Naive thymus-derived CD4-positive, alpha-beta T cell (primary cell): ENCODE measurements at places on chromosomes 7 and 10.

DNA sequence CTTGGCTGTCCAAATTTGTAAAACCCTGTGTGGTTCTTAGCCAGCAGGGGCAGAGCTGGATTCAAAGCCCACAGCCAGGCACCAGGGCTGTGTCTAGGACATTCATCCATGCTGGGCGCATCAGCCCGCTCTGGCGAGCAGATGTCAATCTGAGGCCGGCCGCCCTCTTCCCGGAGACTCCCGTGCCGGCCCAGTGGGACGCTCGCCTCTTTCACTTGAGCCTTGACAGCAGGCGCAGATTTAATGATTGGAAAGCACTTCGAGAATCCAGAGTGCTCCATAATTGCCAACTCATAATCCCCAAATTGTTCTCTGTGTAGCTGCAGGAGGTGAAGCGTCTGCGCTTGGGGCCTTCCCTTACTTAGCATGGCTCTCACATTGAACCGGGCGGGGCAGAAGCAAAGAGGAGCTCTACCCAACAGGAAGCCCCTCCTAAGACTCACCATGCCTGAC is 36.7 kb downstream of the SLIT1 start:
- no peak for DNase-seq
- H3K4me1 ChIP-seq: no peaks in the 10 kb centered on the region
- H3K4me3 ChIP-seq: no peak overlapping the region
- no peaks in the 10 kb centered on the region for H3K27me3 ChIP-seq

DNA sequence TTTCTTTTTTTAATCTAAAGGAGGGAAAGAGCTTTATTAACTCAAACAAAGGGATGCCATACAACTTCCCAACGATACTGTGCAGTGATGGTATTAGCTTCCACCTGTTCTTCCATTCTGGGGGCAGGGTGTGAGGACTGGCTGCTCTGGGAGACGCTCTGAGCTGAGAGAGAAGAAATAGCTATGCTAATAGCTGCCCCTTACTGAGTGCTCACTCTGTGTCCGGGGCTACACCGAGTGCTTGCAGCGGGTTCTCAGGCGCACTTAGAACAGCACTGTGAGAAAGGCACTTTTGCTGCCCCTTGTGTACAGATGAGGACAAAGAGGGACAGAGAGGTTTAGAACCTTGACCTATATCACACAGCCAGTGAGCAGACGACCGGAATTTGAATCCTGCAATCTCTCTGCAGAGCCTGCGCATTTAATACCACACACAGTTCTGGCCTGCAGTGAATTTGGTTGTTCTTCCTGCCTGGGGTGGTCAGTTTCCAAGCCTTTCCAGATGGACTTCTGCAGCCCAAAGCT is 142.2 kb downstream of the PLPP4 start:
- no peak overlapping the region for H3K4me3 ChIP-seq
- H3K27me3 ChIP-seq: no peaks in the 10 kb centered on the region
- H3K4me1 ChIP-seq: no peaks in the 10 kb centered on the region
- no peak for DNase-seq
- no peak overlapping the region for H3K27ac ChIP-seq

DNA sequence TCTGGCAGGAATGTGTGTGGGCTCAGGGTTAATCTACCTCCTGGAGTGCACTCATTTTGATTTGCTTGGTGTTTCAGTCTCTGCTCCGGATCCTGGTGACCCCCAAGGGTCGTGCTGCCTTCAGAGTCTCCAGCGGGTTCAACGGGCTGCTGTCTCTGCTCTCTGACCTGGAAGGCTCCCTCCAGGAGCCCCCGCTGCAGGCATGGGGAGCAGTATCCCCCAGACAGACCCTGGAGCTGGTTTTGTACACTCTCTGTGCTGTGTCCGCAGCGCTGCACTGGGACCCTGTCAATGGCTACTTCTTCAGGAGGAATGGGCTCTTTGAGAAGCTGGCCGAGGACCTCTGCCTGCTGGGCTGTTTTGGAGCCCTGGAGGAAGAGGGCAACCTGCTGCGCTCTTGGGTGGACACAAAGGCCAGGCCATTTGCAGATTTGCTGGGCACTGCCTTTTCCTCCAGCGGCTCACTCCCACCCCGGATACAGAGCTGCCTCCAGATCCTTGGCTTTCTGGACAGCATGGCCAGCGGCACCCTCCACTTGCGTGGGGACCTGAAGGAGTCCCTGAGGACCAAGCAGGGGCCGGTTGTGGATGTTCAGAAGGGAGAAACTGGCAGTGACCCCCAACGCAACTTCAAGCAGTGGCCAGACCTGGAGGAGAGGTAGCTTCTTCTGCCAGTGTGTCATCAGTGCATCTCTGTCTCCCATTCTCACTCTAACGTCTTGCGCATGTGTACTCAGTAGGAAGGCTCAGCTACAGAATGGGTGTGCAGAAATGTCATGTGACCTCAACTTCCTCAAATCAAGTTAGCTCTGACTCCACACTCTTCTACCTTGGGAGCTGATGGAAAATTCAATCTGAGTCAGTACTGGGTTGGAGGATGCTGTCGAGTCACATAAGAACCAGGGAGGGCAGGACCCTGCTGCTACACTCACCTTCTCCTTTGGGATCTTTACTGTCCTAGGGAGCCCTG is 58.5 kb downstream of the WDFY4 start:
- H3K27me3 ChIP-seq: no peaks in the 10 kb centered on the region
- DNase-seq: no peak
- no peak overlapping the region for H3K27ac ChIP-seq
- no peaks in the 10 kb centered on the region for H3K36me3 ChIP-seq

- no peaks in the 10 kb centered on the region for H3K4me1 ChIP-seq
- no peak overlapping the region for H3K4me3 ChIP-seq
- no peaks in the 10 kb centered on the region for H3K36me3 ChIP-seq
- H3K27ac ChIP-seq: no peak overlapping the region
These were observed 304.2 kb downstream of the RPS24 start for GRCh38 chr10:78337646-78338391.

- DNase-seq: no peak
- no peaks in the 10 kb centered on the region for H3K27me3 ChIP-seq
- peaks cover 11% of the 10 kb centered on the region for H3K4me1 ChIP-seq
These were observed at the start of gene NACAD for GRCh38 chr7:45088821-45089340. Gene NACAD, minus strand, starts transcription at chr7:45088969. Its CDS starts 75 bp downstream, at chr7:45088894.

GRCh38 chr10:131617113-131617858 is 283.5 kb upstream of the PPP2R2D start:
- no peaks in the 10 kb centered on the region for H3K4me1 ChIP-seq
- no peak overlapping the region for H3K27ac ChIP-seq
- no peak for DNase-seq
- no peaks in the 10 kb centered on the region for H3K36me3 ChIP-seq

DNA sequence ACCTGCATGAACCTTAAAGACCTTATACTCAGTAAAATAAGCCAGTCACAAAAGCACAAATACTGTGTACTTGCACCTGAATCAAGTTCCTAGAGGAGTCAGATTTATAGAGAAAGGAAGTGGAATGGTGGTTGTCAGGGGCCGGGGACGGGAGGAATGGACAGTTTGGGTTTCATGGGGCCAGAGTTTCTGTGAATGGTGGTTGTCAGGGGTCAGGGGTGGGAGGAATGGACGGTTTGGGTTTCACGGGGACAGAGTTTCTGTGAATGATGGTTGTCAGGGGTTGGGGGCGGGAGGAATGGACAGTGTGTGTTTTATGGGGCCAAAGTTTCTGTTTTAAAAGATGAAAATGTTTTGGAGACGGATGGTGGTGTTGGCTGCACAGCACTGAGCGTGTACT is 260.0 kb upstream of the MKI67 start:
- no peak overlapping the region for H3K4me3 ChIP-seq
- DNase-seq: no peak
- no peaks in the 10 kb centered on the region for H3K36me3 ChIP-seq
- no peak overlapping the region for H3K27ac ChIP-seq
- no peaks in the 10 kb centered on the region for H3K27me3 ChIP-seq
- no peaks in the 10 kb centered on the region for H3K4me1 ChIP-seq

DNA sequence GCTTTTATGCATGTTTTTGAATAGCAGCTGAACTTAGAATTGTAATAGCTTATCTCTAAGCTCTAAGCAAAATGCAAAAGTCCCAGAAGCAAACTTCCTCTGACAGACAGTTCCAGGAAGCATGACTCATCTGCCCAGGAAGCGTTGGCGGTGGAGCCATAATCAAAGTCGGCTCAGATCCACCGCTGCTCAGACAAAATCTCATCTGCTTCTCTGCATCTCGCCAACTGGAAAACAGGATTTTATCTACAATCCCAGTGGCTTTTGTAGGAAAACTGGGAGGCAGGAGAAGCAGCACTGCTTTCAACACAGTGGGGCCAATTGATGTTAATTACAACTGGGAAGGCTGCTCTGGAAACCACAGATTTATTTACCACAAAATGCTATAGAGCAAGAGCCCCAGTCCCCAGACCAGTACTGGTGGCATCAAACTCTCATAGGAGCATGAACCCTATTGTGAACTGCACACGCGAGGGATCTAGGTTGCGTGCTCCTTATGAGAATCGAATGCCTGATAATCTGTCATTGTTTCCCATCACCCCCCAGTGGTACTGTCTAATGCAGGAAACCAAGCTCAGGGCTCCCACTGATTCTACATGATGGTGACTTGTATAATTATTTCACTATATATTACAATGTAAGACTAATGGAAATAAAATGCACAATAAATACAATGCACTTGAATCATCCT is 99.9 kb downstream of the CUBN start:
- H3K4me1 ChIP-seq: peaks cover 52% of the 10 kb centered on the region
- H3K27me3 ChIP-seq: no peaks in the 10 kb centered on the region
- H3K27ac ChIP-seq: peak overlapping the region; percentile 70
- peak; percentile 43 for DNase-seq
- H3K4me3 ChIP-seq: peak overlapping the region; percentile 46

- H3K27me3 ChIP-seq: no peaks in the 10 kb centered on the region
- no peak overlapping the region for H3K27ac ChIP-seq
- no peaks in the 10 kb centered on the region for H3K36me3 ChIP-seq
- no peak overlapping the region for H3K4me3 ChIP-seq
These were observed 26.3 kb downstream of the IGF2BP3 start for GRCh38 chr7:23443974-23444373.

GRCh38 chr7:81676105-81676811 is 93.6 kb downstream of the HGF start:
- no peak for DNase-seq
- H3K27me3 ChIP-seq: no peaks in the 10 kb centered on the region
- no peak overlapping the region for H3K27ac ChIP-seq
